GM12891 (cell line): ENCODE measurements at places on chromosomes 1 and 21.

- DNase-seq: no peak
Observed at GRCh38 chr1:38045401-38046332, 926 bp downstream of the POU3F1 start.

DNA sequence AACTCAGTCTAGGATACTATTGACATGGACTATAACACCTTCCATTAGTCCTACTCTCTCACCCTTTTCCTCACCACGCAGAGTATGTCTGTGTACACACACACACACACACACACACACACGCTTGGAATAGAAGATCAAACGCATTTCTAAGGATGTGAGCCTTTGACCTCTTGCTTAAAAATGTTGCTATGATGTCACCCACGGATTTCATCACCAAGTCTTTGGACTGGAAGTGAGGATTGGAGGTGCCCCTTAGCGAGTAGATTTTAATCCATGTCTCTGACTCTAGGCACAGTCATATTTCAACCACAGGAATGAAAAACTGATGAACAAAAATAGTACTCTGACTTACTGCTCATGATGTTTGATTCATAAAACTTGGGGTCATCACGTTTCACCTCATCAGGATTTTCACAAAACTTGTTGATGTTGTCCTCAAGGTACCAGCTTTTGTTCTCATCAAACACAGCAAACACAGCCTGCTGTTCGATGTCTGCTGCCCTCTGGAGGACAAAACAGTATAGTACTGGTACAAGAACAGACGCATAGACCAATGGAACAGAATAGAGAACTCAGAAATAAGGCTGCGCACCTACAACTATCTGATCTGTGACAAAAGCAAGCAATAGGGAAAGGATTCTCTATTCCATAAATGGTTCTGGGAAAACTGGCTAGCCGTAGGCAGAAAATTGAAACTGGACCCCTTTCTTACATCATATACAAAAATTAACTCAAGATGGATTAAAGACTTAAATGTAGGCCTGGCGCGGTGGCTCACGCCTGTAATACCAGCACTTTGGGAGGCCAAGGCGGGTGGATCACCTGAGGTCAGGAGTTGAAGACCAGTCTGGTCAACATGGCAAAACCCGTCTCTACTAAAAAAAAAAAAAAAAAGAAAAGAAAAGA lies 39.9 kb downstream of the F5 start:
- no peak for DNase-seq

DNA sequence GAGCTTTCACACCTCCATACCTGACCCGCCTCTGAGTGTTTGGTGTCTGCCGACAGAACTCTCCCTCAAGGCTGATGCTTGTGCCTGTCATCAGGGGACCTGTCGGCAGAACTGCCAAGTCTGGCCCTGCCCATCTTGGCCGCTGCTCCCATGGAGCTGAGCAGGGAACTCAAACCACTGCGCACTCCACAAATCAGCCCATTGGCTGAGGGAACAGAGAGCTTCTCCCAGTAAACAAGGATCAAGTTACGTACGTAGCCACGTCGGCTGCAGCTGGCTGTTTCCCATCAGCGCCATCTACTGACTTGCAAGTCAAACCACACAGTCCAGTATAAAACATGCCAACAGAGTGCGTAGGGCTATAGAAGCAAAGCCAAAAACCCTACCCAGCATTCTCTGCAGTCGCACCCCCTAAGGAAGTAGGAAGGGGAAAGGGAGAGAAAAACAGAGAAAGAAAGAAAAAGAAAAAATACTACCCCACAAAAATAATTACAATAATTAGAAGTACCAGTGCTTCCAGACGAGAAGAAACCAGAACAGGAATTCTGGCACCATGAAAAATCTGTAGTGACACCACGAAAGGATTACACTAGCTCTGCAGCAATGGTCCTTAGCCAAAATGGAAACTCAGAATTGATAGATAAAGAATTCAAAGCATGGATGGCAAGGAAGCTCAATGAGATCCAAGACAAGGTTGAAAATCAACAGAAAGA lies 13.1 kb downstream of the KRTAP13-1 start:
- DNase-seq: no peak

GRCh38 chr1:26370591-26371382 lies 1.8 kb downstream of the ZNF683 start:
- DNase-seq: no peak

DNA sequence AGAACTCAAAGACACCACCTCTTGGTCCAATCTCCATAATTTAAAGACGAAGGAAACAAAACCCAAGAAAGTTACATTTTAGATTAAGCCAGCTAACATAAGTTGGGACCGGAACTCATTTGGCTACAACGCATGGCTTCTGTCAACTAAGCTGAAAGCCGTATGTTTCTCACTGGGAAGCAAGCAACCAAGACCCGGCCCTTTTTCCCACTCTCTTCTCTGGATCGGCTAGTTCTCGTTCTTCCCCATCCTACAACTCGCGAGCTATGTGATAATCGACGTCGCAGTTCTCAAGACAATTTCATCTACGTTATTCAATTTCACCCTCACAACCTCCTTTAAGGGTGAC lies 601 bp downstream of the CCT8 start:
- DNase-seq: no peak
